ENCODE measurements at places on chromosomes 6 and 20.

DNA sequence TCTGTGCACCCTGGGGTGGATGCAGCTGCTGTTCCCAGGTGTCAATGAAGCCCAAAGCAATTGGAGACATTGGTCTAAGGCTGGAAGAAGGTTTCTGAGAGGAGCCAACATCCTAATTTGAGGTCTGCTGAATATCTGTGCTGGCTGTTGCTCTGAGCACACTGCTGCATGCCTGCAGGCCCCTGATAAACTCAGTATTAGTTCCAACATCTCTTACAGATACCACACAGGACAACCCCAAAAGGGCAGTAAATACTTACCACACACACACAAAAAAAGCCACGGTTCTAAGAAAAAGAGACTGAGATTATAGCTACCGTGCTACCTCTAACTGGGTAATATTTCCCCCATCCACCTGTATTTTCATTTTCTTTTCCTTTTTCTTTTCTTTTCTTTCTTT, 164.3 kb upstream of the SOX4 start:
- no peak for DNase-seq

DNA sequence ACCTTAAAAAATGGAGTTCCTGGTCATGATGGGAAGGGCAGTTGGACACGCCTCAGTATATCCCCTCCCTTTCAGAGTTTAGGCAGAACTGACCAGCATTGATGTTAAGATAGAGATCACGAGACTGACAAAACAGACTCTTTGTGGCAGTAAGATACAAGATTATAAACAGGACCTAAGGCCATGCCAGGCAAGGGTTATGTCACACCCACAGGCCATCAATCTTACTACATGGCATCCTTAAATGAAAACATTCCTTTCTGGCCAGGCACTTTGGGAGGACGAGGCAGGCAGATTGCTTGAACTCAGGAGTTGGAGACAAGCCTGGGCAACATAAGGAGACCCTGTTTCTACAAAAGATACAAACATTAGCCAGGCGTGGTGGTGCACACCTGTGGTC, 129.3 kb upstream of the MLN start:
- no peak for DNase-seq

DNA sequence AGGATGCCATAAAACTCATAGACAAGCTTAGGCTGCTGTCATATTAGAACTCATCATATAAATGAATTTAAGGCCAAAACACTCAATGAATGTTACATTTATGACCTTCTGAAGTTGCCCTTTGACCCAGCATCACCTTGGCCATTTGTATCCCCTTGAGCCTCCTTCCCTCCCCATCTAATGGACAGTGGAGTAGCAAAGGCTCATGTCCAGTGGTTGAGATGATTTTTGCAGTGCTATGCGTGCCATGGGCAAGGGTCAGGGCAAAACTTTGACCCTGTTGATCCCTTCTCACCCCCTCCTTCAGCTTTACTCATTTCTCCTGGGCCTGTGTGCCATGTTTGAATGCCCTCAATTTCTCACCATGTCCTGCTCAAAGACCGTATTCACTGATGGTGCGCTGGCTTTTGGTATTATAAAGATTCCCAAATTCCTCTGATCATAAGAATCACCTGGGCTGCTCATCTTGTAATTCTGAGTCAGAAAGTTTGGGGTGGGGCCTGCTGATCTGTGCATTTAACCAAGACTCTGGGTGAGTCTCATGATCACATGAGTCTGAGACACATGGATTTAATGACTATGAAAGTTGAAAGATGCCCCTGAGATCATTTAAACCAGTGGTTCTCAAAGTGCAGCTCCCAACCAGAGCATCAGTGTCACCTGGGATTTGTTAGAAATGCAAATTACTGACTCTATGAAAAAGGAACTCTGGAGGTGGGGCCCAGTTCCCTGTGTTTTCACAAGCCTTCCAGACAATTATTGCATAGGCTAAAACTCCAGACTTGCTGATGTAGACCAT, 57.5 kb upstream of the IL20RA start:
- DNase-seq, result no peak

DNA sequence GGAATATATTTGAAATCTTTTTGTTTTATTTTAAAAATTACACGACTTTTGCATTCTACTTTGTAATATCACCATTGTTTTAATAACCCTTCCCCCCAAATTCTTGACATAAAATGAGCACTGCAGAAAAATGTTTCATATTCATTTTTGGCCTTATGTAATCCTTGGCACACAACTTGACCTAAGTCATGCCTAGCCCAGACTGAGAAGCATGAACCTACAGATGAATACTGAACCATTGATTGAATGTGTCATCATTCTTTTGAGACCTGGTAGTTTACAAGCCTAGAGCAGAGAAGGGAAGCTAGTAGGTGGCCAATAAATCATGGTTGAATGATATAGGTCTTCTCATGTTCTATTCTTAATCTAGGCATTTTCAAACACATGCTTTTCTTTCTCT, 89.4 kb upstream of the EDN1 start:
- DNase-seq, result no peak

DNA sequence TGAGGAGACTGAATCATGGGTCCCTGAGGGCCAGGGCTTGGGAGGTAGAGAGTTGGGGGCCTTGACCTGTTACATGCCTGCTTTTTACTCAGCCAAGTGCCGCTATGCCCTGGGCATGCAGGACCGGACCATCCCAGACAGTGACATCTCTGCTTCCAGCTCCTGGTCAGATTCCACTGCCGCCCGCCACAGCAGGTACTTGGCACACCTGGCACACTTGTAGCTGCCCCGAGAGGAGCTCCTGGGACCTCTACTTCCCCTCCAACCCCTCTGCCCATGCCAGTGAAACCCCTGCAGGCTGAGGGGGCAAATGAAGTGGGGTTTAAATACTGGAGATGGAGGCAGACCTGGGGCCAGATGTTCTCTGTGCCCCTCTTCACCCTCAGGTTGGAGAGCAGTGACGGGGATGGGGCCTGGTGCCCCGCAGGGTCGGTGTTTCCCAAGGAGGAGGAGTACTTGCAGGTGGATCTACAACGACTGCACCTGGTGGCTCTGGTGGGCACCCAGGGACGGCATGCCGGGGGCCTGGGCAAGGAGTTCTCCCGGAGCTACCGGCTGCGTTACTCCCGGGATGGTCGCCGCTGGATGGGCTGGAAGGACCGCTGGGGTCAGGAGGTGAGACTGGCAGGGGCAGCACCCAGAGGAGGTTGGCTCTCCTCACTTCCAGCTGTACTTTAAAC, 4.6 kb downstream of the DDR1 start:
- no peak for DNase-seq

GRCh38 chr6:85402071-85402470, 47.8 kb upstream of the NT5E start:
- no peak for DNase-seq

GRCh38 chr20:49100972-49101371, 54.9 kb downstream of the CSE1L start:
- DNase-seq, result no peak

DNA sequence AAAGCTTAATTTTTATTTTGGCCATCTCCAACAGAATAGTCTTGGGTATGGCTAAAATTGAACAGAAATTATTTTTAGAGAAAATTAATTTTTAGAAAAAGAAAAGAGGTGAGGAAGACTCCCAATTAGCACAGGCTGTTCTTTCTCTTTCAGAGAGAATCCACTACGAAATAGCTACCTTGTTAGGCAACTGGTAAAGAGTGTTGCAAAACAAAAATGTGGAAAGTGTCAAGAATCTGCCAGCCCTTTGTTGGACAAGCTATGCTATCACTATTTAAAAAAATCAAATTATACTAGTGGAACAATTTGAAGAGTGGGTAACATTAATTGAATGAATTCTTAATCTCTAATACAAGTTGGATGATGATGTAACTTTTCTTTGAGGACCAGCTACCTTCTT, 19.2 kb upstream of the ZSCAN9 start:
- no peak for DNase-seq

- peak; percentile 48 for DNase-seq
Observed at GRCh38 chr20:47318586-47319516, 37.6 kb downstream of the ZMYND8 start.

- no peak for DNase-seq
Observed at GRCh38 chr20:37630166-37630565, 63.7 kb upstream of the CTNNBL1 start.

- DNase-seq, result no peak
Observed at GRCh38 chr6:80348263-80348662, 241.8 kb downstream of the BCKDHB start.

DNA sequence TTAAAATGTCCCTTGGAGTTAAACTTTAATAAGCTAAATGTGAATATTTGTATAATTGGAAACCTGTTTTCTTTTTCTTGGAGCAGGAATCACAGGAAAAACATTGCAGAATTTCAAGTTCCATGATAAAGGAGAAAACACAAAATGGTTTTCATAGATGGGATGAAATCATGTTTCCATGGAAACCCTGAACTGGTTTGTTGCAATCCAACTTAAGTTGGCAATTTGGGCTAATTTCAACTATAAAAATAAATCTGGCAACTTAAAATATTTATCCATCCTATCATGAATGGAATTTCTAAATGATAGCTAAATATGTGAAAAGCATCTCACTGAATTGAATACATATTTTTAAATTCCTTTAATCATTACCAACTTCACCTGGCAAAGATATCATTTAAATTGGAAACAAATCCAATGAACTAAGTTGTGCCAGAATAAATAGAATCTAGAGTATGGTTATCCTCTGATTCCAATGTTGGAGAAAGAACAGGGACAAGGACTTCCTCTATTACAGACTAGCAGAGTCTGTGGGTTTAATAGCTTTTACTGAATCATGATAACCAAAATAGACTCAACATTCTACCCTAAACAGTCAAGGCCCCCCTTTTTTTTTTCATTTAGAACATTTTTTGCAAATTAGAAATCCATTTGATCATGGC, 33.2 kb downstream of the COL21A1 start:
- no peak for DNase-seq
